ENCODE measurements at places on chromosomes 6 and 20.

GRCh38 chr6:95784869-95785268, 207.5 kb downstream of the MANEA start:
- DNase-seq = no peak

DNA sequence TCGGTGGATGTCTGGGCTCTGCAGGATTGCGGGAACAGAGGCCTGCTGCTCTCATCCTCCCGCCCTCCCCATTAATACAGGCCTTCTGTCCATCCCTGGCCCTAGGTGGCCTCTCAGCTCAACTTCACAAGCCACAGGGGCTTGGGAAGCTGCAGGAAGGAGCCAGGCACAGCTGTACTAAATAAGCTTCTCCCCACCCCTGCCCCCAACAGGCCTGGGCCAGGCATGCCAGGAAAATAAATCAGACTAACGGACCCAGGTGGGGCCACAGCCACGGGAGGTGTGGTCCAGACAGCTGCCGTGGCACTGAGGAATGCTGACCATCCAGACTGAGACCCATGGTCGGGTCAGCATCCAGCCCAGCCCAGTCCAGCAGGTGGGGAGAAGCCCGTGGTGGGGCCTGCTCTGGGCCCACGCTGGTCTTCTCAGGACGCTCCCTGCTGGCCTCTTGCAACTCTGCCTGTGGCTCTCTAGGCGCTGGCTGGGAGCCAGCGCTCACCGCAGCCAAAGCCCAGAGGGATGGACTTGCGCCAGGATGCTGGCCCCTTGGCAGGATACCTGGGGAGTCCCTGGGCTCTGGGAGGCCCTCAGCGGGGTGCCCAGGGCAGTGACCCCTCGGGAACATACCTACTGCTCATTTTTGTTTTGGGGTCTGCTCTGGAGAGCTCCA, 8.6 kb upstream of the YTHDF1 start:
- DNase-seq = no peak

GRCh38 chr20:17641520-17641964, 40.5 kb downstream of the RRBP1 start:
- DNase-seq = no peak

GRCh38 chr20:15332711-15333160, 995.3 kb upstream of the FLRT3 start:
- no peak for DNase-seq

DNA sequence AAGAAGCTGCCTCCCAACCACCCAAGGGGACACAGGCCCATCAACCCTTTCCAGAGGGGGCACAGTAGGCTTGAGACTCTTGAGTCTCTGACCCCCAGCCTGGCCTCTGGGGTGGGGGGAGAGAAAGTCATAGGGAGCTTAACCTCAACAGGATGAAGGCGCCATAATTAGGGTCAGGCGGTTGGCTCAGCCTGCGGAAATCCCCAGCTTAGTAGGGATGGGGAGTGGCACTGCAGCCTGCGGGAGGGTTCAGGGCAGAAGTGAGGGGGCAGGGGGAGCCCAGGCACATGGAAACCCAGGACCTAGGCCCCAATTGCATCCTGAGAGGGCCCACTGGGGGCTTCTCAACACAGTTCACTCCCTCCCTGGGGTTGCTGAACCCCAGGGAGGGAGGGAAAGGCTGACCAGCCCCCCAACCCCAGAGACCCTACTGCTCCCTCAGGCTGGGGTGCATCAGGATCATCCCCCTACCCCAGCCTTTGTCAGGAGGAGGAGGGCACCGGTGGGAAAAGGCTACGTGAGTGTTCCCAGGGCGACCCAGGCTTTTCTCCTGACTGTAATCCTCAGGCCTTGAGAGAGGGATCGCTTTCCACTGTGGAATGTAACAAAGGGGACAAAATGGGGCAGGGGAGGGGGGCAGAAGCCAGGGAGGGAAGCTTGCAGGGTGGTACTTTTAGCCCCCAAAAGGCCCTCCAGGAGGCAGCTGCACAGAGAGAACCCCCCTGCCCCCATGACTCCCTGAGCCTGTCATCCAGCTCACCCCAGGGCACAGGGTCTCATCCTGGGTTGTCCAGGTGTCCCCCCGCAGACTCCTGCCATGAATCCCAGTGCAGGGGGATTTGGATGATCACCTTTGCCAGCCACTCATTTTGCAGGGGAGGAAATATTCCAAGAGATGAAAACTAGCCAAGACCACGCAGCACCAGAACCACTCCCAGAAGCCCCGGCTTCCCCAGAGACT, 46.4 kb downstream of the MRPL14 start:
- no peak for DNase-seq

GRCh38 chr20:34915749-34916455, 39.5 kb downstream of the ACSS2 start:
- no peak for DNase-seq

GRCh38 chr20:707451-708110, 32.0 kb upstream of the SCRT2 start:
- no peak for DNase-seq

DNA sequence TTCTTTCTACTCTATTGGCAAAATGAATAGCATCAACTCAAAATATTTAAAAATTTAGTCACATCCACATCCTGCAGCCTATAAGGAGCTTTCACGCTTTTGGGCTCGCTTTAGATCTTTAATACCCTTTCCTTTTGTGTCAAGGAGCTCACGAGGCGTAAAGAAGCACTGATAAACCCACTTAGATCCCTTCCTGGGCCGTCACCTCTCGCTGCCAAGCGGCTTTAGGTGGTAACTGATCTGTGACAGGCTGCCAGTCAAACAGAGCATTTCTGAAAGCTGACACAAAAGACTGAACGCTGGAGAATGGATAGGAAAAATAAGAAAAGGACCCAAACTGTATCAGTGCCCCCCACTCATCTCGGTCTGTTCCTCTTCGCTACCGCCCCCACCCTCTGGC, 385.7 kb upstream of the MMS22L start:
- DNase-seq = no peak

DNA sequence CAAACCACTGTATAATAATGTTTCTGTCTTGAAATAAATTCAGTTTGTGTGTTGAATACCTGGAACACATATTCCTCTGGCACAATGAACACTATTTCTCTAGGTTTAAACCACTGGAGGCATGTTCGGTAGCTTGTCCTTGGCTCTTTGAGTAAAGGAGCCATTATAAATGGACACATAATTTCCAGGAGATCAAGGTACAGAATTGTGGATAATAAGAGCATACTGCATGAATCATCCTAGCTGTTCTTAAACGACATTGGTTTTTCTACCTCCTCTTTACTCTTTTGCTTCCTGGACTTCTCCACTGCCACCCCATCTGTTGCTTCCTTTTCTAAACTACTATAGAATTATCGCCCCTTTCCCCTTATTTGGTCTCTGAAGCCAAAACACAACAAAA, 1.2 kb downstream of the CENPW start:
- DNase-seq = no peak

DNA sequence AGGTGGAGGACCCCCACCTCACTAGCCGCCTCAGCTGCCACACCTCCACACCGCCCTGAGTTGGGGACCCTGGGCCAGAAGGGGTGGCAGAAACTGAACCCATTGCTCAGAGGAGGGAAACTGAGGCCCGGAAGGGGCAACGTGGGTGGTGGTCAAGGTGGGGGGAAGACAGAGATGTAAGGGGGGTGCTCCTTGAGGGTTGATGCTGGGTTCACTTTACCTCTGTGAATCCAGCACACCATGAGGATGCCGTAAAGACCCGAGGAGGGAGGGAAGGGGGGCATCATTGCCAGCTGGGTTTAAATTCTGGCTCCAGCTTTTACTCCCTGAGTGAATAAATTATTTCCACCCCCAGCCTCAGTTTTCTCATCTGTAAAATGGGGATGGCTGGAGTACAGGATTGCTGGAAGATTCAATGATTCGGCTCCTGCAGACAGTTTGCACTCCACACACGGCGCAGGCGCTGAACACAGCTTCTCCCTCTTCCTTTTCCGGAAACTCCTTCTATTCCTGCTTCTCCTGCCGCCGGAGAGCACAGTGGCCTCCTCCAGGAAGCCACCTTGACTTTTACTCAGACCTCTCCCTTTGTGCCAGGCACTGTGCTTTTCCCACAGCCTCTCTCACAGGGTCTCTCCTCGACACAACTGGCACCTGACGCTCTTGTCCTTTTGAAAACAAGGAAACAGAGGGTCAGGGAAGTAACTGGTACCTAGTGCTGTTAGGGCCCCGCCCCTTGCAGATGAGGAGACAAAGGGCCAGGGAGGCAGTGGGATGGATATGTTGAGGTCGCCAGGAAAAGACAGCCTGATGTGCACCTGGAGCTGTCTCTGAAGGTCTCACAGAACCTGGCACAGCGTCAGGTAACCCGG, 59.4 kb downstream of the UBE2V1 start:
- DNase-seq = no peak

DNA sequence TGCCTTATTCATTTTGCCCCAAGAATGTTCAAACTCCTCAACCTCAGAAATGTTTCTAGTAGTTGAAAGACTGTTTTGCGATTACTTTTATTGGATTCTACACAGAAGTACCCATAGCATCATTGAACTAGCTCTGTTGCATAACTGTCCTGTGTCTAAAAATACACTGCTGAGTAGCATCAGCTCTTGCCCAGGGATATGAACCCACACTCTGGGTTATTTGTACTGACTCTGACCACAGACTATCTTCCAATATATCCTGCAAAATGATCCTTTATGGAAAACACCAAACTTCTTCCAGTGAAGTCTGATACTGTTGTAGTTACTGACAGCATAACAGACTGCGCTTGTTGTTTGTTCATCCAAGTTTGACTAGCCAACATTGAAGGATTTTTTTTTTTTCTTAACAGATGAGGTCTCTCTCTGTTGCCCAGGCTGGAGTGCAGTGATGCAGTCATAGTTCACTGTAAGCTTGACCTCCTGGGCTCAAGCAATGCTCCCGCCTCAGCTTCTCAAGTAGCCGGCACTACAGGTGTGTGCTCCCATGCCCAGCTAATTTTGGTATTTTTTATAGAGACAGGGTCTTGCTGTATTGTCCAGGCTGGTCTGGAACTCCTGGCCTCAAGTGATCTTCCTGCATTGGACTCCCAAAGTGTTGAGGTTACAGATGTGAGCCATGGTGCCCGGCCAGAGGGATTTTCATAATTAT, 49.9 kb downstream of the TULP4 start:
- no peak for DNase-seq

DNA sequence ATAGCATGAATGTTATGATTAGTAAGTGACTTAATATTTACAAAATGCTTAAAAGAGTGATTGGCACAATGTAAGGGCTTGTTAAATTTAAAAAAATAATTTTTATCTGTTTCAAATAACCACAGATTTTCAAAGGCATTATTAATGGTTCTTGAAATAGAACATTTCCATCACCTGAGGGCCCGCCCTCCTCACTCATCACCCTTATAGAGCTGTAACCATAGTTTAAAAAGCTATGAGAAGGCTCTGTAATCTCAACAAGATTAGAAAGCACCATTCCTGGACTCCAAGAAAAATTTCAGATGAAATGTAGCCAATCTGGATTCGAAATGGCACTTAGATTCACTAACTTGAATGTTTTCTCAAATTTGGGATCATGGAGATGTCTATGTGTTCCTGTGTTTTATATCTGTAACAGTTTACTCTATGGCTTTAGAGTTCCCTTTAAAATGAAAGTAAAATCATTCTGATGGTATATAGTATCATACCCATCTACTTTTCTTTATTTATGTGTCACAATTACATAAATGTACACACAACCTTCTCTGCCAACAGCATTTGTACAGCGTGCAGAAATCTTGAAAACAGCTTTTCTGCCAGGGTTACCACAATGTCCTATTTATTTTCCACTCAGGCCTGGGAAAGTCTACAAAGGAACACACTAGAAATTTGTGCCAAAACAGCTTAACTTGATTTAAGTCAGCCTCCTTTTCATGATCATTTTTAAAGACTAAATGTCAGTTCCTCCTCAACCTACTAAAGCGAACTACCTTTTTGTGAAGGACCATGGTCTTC, 207.7 kb downstream of the TBX18 start:
- no peak for DNase-seq

GRCh38 chr20:45833030-45833882, at the start of gene SNX21:
SNX21 (plus strand) TSS chr20:45833799; CDS start chr20:45833920, 121 bp downstream.
- DNase-seq = no peak

DNA sequence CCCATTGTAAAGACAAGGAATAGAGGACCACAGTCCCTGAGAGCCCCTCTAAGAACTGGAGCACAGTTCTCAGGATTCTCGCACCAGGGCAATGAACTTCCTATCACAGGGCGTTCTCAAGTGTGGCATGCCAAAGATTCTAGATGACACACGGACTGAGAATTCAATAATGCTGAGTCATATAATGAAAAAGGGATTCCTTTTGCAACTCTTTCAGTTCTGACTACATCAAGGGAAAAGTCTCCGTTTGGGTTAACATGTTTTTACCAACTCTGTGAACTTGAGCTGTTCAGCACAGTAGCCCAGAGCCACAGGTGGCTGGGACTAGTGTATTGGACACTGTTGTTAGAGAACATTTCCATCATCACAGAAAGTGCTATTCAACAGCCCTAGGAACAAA, 3.4 kb downstream of the MED20 start:
- no peak for DNase-seq

DNA sequence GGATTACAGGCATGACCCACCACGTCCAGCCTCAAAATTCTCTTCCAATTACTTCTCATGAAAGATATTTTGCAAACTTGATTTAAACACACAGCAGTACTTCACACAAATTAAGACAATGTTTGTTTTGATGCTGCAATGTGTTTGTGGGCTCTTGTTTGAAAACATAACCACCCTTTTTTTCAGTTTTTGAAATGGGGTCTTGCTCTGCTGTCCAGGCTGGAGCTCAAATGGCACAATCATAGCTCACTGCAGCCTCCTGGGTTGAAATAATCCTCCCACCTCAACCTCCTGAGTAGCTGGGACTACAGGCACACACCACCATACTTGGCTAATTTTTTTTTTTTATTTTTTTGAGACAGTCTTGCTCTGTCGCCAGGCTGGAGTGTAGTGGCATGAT, 31.0 kb downstream of the STAU1 start:
- DNase-seq = no peak

GRCh38 chr6:81051952-81052351, 700.5 kb downstream of the TENT5A start:
- DNase-seq = no peak

- no peak for DNase-seq
These were observed 31.3 kb upstream of the PPP1R3G start for GRCh38 chr6:5053864-5054244.

DNA sequence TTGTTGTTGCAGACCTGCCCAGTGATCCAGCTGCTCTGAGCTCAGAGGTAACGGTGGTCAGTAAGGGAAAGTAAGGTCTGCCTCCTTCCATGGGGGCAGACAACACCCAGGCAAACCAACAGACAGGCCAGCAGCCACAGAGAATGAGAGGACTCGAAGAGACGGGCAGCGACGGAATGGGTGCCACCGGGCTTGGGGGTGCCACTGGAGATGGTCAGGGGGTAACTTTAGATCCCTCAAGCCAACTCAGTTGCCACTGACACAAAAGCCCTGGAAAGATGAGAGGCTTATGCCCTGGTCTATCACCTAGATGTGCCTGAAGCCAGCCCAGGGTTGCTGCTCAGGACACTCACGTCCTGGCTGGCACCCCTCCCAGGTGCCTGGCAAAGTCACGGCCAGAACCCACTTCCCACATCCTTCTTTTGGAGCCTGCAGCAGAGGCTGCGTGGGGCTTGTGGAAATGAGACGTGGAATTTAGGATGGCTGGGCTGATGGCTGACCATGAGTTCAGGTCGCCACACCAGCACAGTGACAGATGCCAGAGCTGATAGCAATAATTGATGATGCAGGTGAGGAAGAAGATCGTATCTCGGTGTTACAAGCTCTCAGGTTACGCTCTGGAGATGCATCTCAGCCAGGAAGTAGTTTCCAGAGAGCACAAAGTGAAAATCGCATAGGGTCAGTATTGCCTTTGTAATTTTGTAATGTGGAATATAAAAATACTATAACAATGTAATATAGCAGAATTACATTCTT, 209.1 kb downstream of the SYNDIG1 start:
- no peak for DNase-seq

- no peak for DNase-seq
These were observed 146.6 kb upstream of the AKIRIN2 start for GRCh38 chr6:87848616-87849015.
